ENCODE measurements at places on chromosomes 4 and X.
A peak's percentile ranks its signal among the peaks of the same experiment; 100 is the strongest.

GRCh38 chrX:44961817-44962607, 89.0 kb downstream of the KDM6A start:
- no peak for DNase-seq

- DNase-seq, result no peak
These were observed 306.0 kb downstream of the RPA4 start for GRCh38 chrX:97189668-97190067.

- DNase-seq, result peak; percentile 78
These were observed 307.2 kb downstream of the SLC7A11 start for GRCh38 chr4:137934911-137935310.

DNA sequence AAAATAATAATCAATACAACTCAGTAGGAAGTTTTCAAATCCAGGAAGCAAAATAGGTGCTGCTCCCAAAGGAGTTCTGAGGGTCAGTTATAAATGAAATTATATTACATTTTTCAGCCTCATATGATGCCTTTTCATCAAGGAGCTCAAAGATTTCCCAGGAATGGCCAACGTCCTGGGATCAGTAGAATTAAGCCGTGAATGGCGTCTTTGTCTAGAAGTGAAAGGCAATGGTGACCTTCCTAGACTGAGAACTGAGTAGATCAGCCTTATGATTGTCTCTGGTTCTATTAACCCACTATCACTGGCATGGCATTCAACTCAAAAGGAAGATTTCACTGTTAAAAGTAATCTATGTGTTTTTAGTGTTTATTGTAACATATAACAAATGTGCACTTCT, 74.4 kb downstream of the ENOX2 start:
- no peak for DNase-seq

GRCh38 chrX:56813318-56813837, 84.3 kb downstream of the NBDY start:
- DNase-seq, result no peak

GRCh38 chr4:105989485-105990242, 94.4 kb downstream of the NPNT start:
- DNase-seq, result no peak

DNA sequence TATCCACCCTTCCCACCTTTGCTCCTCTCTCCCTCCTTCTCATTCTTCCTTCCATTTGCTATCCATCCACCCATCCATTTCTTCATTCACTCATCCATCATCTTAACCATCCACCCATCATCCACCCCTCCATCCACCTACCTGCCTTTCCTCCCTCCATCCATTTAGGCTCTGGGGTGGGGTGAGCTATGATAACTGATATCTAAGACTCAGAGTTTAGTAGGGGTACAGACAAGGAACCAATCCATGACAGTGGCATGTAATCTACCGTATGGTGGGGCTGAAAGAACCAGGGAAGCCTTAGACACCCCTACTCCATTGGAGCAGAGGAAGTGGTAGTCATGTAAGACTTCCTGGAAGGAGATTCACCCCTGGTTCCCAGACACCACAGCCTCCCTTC, 23.2 kb downstream of the PSAPL1 start:
- no peak for DNase-seq

DNA sequence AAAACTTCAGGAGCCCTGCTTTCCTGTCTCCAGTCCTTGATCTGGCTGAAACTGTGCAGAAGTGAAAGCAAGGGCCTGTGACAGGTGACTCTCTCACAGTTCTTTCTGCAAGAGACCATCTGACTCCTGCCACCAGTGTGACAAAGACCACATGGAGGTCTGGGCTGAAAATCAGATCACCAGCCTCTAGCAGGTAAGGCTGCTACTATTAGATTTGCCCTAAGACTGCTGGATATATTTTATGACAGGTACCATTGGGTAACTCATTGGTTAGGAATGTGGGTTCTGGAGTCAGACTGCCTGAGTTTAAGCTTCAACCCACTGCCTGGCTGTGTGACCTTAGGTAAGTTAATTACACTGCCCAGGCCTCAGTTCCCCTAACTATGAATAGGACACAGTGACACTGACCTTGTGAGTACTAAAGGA, 163.3 kb upstream of the SLC7A11 start:
- DNase-seq, result no peak

DNA sequence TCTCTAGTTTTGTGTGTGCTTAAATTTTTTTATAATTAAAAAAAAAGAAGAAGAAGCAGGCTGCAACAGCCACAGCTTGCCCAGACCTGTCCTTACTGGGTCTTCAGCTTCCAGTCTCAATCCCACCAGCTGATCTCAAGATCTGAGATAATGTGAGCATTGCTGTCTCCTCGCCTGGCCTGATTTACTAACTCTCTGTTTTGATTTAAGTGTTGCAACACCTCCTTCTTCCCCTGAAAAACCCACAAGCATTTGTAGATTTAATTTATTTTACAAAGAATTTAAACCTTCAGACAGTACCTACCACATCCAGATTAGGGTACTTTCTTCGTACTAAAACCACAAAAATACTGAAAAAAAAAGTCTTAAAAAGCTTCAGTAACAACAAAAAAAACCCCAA, 38.0 kb downstream of the FAM241A start:
- no peak for DNase-seq

- no peak for DNase-seq
These were observed 76.5 kb downstream of the ITM2A start for GRCh38 chrX:79290596-79290995.

GRCh38 chr4:54001668-54002365, 62.6 kb downstream of the CHIC2 start:
- DNase-seq, result no peak

- DNase-seq, result no peak
These were observed 241.5 kb downstream of the MAML3 start for GRCh38 chr4:139912445-139912844.

- DNase-seq, result no peak
These were observed 138.6 kb upstream of the SMARCAD1 start for GRCh38 chr4:94068753-94069719.

DNA sequence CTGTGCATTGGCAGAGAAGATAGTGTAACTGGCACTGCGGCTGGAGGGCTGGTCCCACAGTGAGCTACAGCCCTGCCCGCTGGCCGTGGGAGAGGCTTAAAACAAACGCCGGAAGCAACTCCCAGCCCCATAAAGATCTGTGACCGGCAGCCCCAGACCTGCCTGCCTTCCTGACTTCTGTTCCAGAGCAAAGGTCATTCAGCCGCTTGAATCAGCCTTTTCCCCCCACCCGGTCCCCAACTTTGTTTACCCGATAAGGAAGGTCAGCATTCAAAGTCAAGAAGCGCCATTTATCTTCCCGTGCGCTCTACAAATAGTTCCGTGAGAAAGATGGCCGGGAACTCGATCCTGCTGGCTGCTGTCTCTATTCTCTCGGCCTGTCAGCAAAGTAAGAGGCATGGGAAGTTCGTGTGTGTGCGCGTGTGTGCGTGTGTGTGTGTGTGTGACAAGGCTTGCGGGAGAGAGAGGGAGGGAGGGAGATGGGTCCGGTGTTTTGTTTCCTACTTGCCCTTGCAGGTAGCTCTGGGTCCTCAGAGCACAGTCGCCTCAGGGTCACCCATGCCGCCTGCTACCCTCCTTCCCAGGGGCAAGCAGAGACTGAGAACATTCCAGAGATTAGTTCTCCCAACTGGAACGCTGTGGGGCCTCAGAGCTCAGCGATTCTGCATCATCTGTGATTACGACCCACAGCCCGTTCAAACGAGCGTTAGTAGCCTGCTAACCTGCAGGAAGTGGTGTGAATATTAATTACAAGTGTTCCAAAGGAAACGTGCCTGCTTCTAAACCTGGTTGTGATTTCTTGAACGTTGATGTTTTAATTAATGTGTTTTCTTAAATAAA, at the start of gene MGST2:
TSS of gene MGST2 (plus strand) at position 130 of the 840 bp plus-strand sequence. CDS start at position 331, 201 bp downstream.
- peak; percentile 86 for DNase-seq

GRCh38 chrX:65586491-65586890, 51.9 kb upstream of the LAS1L start:
- DNase-seq, result no peak

GRCh38 chr4:3442959-3443749, 1.4 kb downstream of the HGFAC start:
- DNase-seq, result peak; percentile 56

- no peak for DNase-seq
These were observed 310.4 kb downstream of the GPAT3 start for GRCh38 chr4:83846193-83846830.

DNA sequence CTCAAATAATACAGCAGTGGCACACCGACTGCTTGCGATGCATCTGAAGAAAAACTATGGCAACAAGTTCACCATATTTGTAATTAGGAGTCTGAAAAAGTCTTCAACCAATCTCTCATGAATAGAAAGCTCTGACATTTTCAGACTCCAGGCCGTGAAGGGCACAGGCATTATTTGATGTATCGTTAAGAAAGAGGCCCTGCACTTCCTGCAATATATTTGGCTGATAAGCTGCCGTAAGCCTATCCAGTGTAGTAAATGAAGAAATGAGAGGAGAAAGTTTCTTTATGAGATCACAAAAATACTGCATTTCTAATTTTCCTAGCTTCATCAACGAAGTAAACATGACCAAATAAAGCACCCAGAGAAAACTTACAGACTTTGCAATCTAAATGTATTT, 613.8 kb upstream of the TECRL start:
- peak; percentile 72 for DNase-seq

DNA sequence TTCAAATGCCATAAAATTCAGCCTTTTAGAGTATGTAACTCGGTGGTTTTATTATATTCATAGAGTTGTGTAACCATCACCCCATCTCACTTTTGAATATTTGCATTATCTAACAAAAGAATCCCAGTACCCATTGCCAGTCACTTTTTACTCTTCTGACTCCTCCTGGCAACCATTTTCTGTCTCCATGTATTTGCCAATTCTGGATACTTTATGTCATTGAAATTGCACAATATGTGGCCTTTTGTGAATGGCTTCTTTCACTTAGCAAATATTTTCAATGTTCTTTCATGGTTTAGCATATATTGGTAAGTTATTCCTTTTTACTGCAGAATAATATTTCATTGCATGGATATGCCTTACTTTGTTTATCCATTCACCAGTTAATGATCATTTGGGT, 79.9 kb downstream of the SLIT2 start:
- no peak for DNase-seq

GRCh38 chrX:85995641-85996040, 51.7 kb downstream of the CHM start:
- no peak for DNase-seq

DNA sequence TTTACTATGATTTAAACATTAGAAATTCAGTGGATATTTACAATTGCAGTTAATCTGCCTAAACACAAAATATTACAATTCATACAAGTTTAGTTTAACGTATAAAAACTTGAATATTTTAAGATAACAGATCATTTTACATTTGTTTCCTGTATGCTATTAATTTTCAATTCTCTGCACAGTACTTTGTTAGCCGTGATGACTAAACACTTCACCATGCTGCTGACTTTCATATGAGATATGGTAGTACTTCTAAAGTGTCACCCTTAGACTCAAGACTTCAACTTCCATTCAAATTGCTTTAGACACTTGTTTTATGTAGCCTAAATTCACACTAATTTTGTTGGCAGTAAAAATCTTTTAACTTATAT, 1646.4 kb upstream of the ADGRL3 start:
- no peak for DNase-seq

- DNase-seq, result no peak
These were observed 125.9 kb upstream of the KLHL4 start for GRCh38 chrX:87391742-87392141.

GRCh38 chr4:145619639-145619996, 433 bp downstream of the MMAA start:
- peak; percentile 67 for DNase-seq

GRCh38 chr4:143400082-143400481, 63.4 kb downstream of the GAB1 start:
- no peak for DNase-seq

- DNase-seq, result no peak
These were observed 48.3 kb upstream of the NOCT start for GRCh38 chr4:138967313-138967712.

DNA sequence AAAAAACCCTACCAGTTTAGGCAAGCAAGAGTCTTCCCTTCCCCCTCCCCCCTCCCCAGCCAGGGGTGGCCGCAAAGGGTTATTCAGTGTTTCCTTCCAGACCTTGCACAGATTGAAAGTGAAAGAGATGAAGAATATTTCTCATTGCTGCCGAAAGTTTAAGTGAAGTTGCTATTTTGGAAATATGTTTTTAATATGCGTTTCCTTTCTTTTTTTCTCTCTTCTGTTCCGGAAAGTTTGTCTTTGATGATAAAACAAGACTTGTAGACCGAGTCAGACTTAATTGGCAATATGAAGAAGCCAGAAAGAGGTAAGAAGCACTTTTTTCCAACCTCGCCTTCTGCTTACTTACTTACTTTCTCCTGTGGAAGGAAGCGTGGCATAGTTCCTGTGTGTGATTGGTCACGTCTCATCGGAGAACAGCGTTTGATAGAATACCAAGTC, 58.5 kb upstream of the CLCN4 start:
- DNase-seq, result no peak

DNA sequence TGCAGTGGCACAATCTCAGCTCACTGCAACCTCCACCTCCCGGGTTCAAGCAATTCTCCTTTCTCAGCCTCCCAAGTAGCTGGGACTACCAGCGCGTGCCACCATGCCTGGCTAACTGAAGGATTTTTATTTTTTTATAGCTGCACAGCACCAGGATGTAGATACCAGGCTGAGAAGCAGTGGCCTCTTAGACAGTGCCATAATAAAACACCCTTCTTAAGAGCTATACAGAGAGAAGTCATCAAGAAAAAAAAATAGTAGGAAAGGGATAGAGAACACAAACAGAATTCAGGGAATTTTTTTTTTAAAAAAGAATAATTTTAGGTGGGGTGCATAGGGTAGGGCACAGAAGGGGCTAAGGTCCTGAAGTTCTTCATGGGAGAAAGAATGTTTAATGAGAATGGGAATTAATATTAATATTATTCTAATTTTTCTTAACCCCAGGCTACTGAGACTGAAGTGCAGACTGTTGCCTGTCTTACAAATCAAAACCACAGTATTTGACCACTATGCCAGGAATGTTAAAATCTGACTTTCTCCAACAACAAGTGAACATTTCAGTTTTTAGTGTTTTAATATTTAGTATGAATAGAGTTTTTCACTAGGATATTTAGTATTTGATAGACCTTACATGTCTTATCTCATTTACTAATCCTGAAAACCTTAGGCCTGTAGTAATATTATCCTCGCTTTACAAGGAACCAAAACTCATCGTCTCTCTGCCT, 146.7 kb downstream of the KCNIP4 start:
- DNase-seq, result no peak

DNA sequence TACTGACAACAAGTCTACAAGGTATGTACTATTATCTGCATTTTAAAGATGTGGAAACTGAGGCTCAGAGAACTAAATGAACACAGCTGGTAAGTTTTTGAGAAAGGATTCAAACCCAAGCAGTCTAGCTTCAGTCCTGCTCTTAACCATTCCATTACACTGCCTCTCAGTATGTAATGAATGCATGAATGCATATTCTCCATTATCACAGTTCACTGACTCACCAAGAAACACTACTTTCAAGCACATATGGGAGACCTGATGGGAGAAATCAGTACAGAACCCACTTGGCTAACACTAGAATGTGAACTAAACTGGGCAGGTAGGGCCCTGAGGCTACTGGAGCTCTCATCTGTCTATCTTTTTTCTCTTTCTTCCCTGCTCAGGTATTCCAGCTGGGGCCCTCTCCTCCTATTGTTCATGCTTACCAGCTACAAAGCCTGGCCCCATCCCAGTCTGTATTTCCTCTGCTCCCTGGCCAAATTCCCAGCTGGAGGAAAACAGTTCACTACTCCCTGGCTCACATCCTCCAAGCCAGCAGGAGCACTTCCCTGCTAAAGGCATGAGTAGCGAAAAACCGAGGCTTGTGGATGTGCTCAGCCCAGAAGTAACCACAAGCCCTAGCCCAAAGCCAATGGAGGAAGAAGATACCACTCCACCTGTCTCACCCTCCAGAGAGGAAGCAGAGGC, 178.2 kb upstream of the ARHGEF9 start:
- DNase-seq, result no peak

Data from NCI-H69 (cell line).